Fibroblast of skin of right biceps (primary cell): ENCODE measurements at places on chromosomes 1 and 21.

GRCh38 chr1:3598522-3599285, 12.6 kb downstream of the MEGF6 start:
- DNase-seq: no peak

- no peak for DNase-seq
Measured at GRCh38 chr1:244920911-244921761, 56.8 kb upstream of the HNRNPU start.

GRCh38 chr1:220875260-220875659, 4.0 kb upstream of the HLX start:
- DNase-seq: no peak

DNA sequence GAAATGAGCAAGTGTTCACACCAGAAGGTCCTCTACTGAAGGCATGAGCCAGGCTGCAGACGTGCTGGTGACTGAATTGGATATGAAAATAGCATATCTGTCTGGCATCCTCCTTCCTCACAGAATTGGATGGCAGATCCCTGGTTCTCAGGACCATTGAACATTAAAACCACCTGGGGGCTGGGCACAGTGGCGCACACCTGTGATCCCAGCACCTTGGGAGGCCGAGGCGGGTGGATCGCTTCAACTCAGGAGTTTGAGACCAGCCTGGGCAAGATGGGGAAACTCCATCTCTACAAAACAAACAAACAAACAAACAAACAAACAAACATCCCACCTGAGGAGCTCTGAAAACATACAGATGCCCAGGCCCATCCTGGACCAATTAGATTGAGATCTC, 23.4 kb downstream of the TEX35 start:
- no peak for DNase-seq

- DNase-seq: peak; percentile 77
Measured at GRCh38 chr1:209692745-209693504, 11.7 kb upstream of the HSD11B1 start.

GRCh38 chr1:155261493-155261851, 688 bp downstream of the SCAMP3 start:
- DNase-seq: no peak

DNA sequence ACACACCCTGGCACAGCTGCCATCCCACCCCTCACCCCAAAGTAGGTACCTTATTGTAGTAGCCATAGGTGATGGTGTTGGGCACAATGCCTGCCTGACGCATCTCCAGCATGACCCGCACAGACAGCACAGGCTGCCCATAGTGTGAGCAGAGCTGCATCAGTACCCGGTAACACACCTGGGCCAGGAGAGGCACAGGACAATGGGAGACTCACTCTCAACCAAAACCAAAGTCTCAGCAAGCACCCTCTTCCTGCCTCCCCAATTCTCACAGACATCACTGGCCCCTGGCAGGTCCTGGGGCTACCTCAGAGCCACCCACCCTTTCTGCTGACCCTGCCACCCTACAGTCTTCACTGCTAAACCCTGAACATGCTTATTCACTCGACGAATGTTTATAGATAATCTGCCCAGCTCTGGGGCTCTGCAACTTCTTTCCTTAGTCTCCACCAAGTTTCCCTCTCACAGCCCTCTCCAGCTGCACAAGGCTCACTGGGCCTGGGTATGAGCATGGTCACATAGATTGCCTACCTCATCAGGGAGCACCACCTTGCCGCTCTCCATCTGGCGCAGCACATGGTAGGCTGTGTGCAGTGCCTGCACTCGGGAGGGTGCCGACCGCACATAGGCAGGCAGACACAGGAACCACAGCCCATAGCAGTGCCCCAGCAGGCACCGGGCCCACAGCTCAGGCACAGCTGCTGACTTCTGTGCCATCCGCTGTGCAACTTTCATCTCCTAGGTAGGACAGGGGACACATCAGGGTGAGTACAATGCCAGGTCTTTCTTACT, 10.3 kb downstream of the DENND4B start:
- no peak for DNase-seq

DNA sequence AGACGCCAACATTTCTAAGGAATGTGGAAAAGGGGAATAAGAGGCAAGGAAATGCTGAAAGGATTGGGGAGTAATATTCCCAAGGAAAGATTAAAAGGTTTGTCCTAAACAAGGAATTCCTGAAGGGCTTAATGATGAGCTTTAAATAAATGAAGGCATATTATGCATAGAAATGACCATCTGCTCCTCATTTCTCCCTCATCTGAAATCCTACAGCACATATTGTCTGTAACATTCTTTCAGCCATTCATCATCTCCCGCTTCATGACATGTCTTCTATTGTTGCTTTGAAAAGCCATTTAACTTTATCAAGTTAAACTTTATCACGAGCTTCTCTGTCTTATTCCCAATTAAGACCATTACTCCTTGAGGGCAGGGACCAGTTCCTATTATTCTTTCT, 608.7 kb upstream of the PLXNA2 start:
- no peak for DNase-seq

DNA sequence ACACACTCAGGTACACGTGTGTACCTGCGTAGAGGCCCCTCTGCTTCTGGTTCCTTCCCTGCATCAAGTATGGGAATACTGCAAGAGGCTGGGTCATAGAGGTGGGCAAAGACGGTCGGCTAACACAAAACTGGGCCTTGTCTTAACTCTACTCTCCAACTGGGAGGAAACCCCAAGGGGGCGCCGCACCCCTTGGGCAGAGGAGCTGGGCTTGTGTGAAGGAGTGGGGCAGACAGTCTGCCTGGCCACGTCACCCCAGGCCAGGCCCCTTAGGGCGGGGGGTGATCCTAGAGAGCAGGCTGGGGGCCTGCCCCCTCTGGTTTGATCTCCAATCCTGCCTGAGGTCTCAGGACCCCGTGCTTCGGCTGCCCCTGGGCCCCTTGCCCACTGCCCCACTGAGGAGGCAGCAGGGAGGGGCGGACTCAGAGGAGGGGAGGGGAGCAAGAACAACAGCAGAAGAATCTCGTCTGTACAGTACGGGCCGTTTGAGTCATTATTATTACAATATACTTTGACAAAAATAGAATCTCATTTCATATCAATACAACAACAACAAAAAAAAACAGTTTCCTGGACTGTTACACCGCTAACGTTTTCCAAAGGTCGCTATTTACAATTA, 34.7 kb downstream of the MEF2D start:
- DNase-seq: no peak

- no peak for DNase-seq
Measured at GRCh38 chr1:218336328-218336727, 8.8 kb upstream of the TGFB2 start.

- DNase-seq: no peak
Measured at GRCh38 chr1:14739082-14739832, 140.8 kb downstream of the KAZN start.

GRCh38 chr21:19239696-19240095, 836.1 kb upstream of the TMPRSS15 start:
- DNase-seq: no peak

DNA sequence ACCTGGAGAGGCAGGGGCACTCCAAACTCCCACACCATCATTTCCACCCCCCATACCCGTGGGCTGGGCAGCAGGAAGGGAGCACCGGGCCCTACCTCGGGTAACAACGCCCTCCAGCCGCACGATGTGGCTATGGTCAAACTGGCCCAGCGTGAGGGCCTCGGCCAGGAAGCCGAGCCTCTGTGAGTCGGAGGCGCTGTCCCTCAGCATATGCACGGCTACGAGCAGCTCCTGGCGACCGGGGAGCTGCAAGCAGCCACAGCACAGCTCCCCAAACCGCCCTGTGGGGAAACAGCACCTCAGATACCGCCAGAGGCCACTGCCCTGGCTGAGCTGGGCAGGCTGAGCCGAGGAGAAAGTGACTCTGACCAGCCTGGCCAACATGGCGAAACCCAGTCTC, 29.2 kb downstream of the CDCA8 start:
- DNase-seq: no peak

- DNase-seq: no peak
Measured at GRCh38 chr1:183283286-183283685, 97.2 kb downstream of the LAMC2 start.

- no peak for DNase-seq
Measured at GRCh38 chr1:234605399-234605982, 4.5 kb downstream of the IRF2BP2 start.

- DNase-seq: no peak
Measured at GRCh38 chr1:47627016-47627415, 189.2 kb downstream of the FOXD2 start.

DNA sequence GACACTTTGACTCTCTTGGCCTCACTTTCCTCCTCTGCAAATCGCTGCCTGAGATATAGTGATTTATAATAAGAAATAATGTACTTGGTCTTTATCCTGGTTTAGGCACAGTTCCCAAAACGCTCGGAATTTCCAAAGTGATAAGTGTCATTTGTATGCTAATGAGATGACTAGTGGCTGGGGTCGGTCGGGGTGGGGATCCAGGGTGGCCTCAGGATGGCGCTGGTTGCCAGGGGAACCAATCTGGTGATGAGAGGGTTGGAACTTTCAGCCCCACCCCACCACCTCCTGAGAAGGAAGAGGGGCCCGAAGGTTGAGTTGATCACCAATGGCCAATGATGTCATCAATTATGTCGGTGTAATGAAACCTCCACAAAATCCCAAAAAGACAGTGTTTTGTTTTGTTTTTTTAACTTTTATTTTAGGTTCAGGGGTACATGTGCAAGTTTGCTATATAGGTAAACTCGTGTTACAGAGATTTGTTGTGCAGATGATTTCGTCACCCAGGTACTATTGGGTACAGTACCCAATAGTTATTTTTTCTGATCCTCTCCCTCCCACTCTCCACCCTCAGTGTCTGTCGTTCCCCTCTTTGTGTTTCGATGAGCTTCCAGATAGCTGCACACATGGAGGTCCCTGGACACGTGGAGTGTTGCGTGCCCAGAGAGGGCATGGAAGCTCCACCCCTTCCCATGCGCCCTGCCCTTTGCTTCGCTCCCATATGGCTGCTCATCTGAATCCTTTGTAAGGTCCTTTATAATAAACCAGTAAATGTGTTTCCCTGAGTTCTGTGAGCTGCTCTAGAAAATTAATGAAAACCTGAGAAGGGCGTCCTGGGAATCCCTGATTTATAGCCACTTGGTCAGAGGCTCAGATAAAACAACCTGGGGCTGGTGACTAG, 97.2 kb downstream of the KCNN3 start:
- no peak for DNase-seq

DNA sequence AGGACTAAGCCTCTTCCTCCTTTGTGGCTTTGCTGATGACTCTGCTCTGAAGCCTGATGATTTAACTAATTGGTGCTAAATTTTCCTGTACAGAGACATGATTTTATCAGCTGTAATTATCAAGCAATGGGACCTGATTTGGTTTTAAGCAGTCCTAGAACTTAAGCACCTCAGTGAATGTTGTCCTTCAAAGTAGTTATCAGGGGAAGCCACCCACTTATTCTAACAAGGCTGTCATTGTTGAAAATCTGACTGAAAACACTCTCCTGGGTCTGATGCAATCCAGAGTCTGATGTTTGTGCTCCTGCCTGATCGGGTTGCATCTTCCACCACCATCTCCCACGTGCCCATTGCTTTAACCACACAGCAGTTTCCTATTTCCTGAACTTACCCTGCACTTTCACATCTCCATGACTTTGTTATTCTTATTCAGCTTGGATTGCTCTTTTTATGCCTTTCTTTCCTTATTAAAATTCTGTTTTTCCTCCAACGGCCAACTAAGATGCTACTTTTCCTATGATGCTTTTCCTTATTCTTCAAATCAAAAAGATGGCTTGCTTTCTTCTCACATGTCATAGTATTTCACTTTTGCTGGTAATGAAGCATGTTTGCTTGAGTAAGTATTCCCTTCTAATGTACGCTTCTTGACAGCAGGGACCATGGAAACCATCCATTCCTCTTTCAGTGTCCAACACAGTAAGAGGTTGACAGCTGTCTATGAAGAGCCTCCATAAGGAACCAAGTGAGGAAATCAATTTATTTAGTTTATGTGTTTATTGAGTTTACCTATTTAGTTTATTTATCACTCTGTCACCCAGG, 55.0 kb downstream of the S1PR1 start:
- DNase-seq: peak; percentile 80

DNA sequence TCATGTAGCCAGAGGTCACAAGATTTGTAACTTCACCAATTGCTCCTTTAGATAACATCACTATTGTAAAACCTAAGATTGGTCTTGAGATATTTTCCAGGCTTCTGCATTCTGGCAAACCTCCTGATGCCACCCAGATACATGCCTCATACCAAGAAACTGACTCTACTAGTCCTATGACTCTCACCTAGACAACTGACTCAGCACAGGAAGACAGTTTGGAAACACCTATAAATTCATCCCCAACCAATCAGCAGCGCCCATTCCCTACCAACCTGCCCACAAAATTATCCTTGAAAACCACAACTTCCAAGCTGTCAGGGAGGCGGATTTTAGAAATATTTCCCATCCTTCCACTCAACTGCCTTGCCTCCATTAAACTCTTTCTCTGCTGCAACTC, 2.6 kb downstream of the NME7 start:
- DNase-seq: peak; percentile 10

DNA sequence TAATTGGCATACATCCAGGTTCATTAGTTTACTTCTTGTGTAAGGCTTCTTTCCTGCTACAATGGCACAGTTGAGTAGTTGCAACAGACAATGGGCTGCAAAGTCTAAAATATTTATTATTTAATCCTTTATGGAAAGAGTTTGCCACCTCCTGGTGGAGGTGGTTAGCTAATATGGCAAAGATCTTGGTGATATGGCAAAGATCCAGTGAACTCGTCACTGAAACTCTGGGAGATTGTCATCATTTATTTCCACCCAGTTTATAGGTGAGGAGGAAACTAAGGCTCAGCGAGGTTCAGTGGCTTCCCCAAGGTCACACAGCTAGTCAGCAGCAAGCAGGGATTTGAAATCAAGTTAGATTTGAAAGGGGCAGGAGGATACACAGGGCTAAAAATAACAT, 16.1 kb upstream of the IFFO2 start:
- DNase-seq: peak; percentile 64

DNA sequence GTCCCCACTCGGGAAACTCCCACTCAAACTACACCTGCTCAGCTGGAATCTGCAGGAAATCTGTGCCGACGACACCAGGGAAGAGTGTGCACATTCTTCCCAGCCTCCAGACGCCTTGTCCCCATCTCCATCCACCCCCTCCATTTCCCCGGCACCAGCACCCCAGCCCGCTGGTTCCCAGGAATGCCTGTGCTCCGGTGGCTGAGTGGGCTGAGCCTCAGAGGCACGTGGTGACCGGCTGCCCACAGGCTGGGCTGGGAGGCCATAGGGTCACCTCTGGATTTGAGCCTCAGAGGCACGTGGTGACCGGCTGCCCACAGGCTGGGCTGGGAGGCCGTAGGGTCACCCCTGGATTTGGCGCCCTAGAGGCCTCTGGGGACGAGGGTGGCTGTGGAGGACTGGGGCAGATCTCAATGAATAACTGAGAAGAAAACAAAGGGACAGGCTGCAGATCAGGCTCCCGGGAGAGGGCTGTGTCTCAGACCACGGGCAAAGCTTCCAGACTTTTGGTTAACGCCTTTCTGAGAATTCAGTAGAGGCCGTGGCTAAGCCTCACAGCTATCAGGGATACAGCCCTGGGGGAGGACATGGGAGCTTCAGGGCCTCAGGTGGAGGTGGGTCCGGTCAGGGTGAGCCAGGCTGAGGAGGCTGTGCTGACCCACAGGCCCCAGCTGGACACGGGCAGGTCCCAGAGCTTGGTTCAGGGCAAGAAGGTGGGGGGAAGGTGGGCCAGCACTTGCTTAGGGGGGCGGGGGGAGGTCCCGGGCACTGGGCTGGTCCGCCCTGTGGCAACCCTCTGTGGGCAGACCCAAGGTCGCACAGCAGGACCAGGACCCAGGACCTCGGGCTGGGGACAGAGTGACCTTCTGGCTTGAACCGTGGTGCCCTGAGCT, 17.3 kb upstream of the TTLL10 start:
- no peak for DNase-seq

GRCh38 chr1:29631361-29631760, 395.0 kb downstream of the PTPRU start:
- DNase-seq: no peak

GRCh38 chr1:63082766-63083165, 239.6 kb upstream of the FOXD3 start:
- DNase-seq: no peak
